ENCODE measurements at places on chromosomes 13 and 19.

DNA sequence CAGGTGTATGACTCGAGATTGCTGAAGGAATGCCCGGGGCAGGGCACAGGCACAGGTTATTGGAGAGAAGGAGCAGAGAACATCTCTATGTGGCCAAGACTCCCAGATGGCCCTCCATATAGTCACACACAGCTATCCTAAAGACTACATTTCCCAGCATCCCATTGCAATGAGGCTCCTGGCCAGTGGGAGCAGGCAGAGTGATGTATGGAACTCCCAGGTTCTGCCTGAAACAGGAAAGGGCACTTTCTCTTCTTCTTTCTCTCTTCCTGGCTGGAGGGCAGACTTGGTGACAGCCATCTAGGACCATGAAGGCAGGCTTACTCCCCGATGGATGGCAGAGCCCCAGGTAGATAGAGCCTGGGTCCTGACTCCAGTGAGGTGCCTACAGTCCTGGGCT is 13.5 kb downstream of the PPP1R13L start:
- no peak for DNase-seq

DNA sequence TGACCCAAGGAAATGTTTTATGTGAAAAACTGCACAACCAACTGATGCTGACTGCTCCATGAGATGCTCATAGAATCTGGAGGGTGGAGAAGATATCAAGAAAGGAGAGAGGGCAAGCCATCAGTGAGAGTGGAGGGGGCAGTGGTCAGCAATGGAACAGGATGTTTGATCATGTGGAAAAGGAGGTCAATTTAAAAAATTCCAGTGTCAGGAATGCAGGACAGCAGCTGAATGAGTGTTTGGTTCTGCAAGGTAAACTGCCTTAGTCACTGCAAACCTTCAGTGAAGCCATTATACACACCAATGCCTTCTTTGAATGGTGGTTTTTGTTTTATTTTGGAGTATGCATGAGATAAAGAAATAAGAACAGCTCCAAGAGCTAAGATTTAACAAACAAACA is 121.5 kb downstream of the FGF14 start:
- DNase-seq = no peak

GRCh38 chr13:88395804-88396203 is 724.6 kb downstream of the SLITRK5 start:
- no peak for DNase-seq

- DNase-seq = peak; percentile 39
Measured at GRCh38 chr13:41456768-41457588, at the start of gene RGCC. Gene RGCC (plus strand): TSS chr13:41457550. CDS start chr13:41457708, 158 bp downstream.

GRCh38 chr13:57634839-57635165 is 3.3 kb downstream of the PCDH17 start:
- DNase-seq = no peak

DNA sequence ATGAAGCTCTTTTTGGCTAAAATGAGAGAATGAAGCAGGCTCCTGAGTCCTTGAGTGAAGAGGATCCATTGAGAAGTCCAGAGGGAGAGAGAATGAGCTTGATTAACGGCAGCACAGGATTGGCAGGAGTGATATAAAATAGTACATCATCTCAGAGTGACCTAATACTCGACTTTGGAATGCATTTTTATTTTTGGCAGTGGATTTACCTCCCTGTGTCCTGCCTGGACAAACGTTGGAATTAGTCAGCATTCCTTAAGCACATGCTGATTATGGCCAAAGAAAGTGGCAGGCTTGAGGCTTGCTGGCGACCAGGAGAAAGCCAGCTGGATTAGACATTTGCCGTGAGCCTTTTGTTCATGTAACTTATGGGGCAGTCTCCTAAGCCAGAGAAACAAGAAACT is 22.9 kb downstream of the LRCH1 start:
- peak; percentile 82 for DNase-seq

- no peak for DNase-seq
Measured at GRCh38 chr19:34675250-34675649, 1.7 kb downstream of the SCGB2B2 start.

DNA sequence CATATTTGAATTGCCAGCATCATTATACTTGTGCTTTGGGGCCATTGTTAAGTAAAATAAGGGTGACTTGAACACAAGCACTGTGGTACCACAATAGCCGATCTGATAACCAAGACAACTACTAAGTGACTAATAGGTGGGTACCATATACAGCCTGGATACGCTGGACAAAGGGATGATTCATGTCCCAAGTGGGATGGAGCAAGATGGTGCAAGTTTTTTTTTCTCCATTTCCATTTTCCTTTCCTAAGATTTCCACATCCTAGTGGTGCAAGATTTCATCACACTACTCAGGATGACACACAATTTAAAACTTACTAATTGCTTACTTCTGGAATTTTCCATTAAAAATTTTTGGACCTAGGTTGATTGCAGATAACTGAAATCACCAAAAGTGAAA is 15.1 kb downstream of the BRCA2 start:
- peak; percentile 67 for DNase-seq

- DNase-seq = peak; percentile 29
Measured at GRCh38 chr13:20799726-20800416, 26.1 kb upstream of the EEF1AKMT1 start.
